ENCODE measurements at places on chromosomes 6 and 20.

GRCh38 chr20:25580711-25581110 lies 4.6 kb downstream of the NINL start:
- no peak for DNase-seq

- DNase-seq: no peak
Measured at GRCh38 chr6:162200945-162201690, 526.4 kb downstream of the PRKN start.

DNA sequence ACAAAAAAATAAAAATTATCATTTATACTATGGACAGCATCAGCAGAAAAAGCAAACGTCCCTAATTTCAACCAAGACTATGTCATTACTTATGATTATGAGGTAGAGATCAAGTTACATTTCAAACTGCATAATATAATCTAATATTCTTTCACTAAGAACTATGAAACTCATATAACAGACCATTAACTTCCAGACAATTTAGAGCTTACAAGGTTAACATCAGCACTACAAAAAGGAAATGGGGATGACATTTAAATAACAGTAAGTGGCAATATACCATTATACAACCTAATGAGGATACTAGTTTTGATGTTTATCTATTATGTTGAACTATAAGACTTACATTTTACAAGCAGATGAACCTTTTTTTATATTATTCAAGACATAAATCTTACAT lies 261.0 kb upstream of the THEMIS start:
- no peak for DNase-seq

DNA sequence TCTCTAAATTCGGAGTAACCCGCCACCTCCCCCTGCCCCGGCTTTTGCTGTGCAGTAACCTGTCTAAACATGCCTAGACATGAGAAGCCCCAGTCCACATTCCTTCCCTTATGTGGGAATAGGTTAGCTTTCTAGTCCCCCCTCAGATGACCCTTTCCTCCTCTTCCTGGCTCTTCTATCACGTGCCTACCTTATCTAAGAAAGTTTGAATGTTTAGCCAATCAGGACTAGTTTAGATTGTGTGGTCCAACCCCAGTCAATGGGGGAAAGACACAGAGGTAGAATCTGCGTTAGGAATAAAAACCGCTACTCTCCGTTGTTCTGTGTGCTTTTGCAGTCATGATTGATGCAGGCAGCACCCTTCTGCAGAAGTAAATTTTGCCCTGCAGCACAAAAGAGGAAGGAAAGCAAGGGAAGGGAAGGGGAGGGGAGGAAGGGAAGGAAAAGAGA lies 69.0 kb upstream of the CD93 start:
- no peak for DNase-seq

- no peak for DNase-seq
Measured at GRCh38 chr6:43838276-43839036, 68.4 kb downstream of the VEGFA start.

GRCh38 chr20:1651268-1652058 lies 6.1 kb downstream of the SIRPG start:
- DNase-seq: no peak

DNA sequence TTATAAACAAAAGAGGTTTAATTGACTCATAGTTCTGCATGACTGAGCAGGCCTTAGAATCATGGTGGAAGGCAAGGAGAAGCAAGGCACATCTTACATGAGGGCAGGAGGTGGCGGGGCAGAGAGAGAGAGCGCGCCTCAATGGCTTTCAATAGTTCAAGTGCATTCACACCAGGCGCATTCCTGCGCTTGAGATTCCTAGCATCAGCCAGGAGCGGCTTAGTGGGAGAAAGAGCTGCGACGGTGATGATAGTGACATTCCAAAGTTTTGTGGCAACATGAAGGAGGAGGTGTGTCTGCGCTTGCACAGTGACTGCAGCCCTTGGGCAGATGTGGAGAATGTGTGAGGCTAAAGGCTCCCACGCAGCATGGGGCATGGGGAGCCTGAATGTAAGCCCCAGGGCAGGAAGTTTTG lies 25.0 kb upstream of the EMILIN3 start:
- DNase-seq: no peak

DNA sequence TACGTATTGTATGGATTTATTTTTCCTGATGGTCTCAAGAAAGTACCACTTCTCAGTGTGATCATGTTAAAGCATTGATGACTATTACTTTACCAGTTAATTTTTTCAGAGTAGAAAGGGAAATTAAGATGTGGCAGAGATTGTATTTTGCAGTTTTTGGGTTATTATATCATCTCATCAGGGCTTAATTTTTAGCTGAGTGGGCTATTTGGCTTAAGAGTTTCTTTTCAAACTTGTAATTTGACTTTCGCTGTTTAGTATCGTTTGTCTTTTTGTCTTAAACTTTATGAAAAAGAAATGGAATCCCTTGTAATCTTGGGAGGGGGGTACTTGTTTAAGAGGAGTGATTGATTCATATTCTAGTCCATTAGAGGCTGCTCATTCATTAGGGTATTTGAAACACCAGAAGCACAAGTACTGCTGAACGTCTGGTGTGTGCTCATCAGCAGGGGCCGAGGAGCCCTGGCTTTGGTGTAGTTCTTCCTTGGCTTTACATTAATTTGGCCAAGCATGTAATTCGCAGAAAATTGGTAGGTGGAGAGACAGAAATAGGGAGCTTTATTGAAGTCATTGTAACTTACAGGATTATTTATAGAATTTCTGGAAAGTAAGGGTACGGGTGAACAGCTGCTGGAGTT lies 112.4 kb downstream of the TIAM2 start:
- DNase-seq: no peak

- DNase-seq: no peak
Measured at GRCh38 chr6:63637865-63638445, 2.4 kb downstream of the PHF3 start.

DNA sequence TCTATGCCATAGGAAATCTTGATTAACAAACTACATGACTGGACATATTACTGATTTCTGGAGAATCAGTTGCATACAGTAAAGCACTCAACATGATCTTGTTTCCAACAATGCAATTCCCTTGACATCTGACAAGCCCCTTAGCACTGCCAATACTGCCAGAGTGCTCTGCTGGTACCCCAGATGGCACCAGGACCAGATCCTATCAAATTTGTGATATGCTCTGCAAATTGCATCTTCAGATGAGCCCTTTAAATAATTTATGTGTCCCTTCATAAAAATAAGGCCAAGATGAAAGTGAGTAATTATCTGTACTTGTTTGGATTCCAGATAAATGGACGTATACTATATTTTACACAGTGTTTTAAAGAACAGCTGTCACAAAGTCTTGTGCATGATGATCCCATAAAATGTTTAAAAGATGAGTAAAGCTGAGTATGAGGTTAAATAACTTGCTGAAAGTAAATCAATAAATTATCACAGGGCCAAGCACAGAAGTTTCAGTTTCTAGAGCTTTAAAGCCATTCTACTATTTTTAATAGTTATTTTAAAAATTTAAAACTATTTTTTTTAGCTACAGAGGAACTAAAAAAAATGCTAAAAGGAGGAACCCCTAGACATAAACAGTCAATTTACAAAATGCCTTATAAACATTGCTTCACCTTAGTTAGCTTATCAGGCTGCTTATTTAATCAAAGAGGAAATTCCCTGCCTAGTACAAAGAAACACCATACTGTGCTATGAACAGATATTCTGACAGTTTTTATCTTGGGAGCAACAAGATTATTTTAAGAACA lies 42.1 kb downstream of the NUDT3 start:
- no peak for DNase-seq

GRCh38 chr6:12265791-12266190 lies 24.4 kb upstream of the EDN1 start:
- no peak for DNase-seq

DNA sequence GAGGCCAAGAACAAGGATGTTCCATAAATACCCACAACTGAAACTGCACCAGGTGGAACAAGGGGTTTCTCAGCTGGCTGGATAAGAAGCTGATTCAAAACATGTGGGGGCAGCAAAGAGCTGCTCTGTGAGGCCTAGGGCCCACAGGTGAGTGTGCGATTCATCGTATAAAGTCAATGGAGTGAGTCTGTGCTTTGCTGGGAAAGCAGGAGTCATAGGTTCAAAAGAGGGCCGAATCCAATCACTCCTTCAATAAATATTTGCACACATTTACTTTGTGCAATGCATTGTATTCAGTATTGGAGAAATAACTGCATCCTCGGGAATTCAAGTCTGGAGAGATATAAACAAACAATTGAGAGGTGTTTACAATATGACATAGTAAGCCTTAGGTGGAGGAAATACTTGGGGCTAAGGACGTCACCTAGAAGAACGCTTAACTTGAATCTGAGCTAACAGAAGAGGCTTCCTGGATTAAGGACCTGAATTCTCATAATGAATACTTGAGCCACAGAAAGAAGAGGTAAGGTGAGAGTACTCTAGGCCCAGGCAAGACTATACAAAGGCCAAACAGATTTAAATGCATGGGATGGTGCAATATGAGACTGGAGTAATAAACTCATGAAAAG lies 83.7 kb upstream of the TMEM30A start:
- no peak for DNase-seq

GRCh38 chr6:159590835-159591234 lies 102.2 kb downstream of the SOD2 start:
- DNase-seq: no peak

DNA sequence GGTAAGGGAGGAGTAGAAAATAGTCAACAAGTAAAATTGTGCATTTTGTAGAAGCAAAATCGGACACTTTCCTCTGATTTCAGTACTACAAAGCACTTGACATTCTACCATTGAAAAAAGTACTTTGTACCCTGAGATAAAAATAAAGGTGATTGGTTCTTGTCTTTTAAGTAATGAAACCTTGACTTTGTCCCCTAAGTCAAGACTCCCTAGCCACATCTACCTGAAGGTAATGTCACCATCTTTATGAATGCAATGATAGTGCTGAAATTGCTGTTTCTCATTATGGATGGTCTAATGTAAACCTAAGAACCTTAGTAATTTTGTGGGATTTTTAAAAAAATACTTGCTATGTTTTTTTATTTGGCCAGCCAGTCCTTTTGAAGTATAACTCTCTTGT lies 2.4 kb upstream of the MAN1A1 start:
- no peak for DNase-seq

- DNase-seq: no peak
Measured at GRCh38 chr6:31765910-31766794, 3.7 kb downstream of the SAPCD1 start.

DNA sequence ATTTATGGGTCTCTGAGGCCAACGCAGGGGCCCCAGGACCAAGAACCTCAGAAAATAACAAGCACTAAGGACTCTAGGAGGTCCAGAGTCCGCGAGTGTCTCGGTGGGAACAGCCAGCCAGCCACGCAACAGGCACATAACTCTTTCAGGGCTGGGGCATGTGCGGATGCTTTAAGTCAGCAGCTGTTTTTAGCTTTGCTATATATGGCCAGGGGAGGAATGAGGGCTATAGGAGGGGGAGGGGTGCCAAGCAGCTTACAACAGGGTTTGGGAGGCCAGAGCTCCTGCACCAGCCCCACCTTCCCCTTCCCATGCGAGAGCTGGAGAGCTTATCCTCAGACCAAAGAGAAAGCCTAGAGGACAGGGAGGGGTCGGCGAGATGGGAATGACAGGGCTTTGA lies 6.2 kb downstream of the JPH2 start:
- DNase-seq: no peak

- no peak for DNase-seq
Measured at GRCh38 chr20:40896814-40897700, 131.6 kb upstream of the TOP1 start.

- no peak for DNase-seq
Measured at GRCh38 chr6:141877275-141877983, 255.3 kb upstream of the GJE1 start.

GRCh38 chr6:97535800-97536199 lies 252.8 kb upstream of the MMS22L start:
- DNase-seq: no peak

- no peak for DNase-seq
Measured at GRCh38 chr6:131003488-131004386, 59.3 kb downstream of the EPB41L2 start.

DNA sequence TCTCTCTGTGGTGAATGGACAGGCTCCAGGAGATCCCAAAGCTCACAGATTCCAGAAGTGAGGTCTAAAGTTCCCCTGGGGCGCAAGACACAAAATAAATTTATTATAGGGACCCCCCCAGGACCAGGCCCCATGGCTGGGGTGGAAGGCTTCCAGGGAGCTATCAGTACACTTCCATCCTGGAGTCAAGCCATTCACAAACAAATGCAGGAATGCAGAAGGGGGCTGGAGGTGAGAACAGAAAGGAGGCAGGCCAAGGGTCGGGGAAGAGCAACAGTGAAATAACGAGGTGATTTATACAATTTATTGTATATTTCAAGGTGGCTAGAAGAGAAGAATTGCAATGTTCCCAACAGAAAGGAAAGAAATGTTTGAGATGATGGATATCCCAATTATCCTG lies 126.9 kb downstream of the LY86 start:
- DNase-seq: no peak
